ENCODE measurements at places on chromosomes 4 and X.

GRCh38 chrX:132986556-132986955 is 28.1 kb upstream of the HS6ST2 start:
- no peak for DNase-seq

GRCh38 chrX:101729986-101730385 is 70.3 kb upstream of the ARMCX2 start:
- no peak for DNase-seq

DNA sequence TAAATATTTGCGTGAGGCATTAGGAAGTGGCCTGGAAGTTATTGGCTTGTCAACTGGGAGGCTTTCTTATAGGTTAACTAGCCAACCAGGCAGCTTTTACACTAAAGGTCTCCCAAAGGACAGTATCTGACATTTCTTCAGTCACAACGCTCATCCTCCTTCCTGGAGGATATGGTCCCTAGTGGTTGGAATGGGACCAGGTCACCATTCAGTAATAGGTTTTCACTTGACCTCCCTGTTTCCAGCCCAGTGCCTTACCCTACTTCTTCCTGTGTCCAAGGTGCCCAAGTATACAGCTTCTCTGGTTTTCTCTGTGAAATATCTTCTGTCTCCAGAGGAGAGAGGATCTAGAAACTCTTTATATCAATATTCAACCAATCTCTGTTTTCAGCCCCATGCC is 38.5 kb downstream of the RPS6KA3 start:
- no peak for DNase-seq

GRCh38 chrX:153967536-153968224 is 3.9 kb downstream of the HCFC1 start:
- DNase-seq, result no peak

- DNase-seq, result no peak
These were observed 217.6 kb downstream of the SNCA start for GRCh38 chr4:89619206-89619962.

- no peak for DNase-seq
These were observed 48.8 kb downstream of the EDA start for GRCh38 chrX:69664693-69665092.

GRCh38 chrX:152070144-152070543 is 68.2 kb downstream of the MAGEA10 start:
- DNase-seq, result no peak

- DNase-seq, result no peak
These were observed 60.3 kb downstream of the MTHFD2L start for GRCh38 chr4:74218201-74218600.

- DNase-seq, result no peak
These were observed 220.0 kb downstream of the PCDH18 start for GRCh38 chr4:137312257-137312656.

DNA sequence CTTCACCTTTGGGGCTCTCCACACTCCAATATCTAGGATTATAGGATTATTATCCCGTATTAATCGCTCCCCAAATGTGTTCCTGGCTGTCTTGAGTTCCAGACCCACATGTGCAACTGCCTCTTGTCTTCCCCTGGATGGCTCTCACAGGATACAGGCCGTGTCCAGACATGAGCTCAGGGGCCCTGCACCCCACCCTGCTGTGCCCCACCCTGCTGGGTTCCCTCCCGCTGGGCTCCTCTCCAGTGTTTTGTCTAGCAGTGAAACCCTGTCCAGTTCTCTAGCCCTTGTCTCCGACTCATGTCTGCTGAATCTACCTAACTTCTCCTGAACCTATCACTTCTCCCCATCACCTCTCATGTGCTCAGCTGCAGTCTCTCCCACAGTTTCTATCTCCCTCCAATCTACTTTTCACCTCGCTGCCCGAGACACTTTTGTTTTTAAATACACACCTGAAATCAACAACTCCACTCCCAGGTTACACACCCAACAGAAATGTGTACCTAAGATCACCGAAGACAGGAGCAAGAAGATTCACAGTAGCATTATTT is 2.0 kb downstream of the RNF212 start:
- no peak for DNase-seq

DNA sequence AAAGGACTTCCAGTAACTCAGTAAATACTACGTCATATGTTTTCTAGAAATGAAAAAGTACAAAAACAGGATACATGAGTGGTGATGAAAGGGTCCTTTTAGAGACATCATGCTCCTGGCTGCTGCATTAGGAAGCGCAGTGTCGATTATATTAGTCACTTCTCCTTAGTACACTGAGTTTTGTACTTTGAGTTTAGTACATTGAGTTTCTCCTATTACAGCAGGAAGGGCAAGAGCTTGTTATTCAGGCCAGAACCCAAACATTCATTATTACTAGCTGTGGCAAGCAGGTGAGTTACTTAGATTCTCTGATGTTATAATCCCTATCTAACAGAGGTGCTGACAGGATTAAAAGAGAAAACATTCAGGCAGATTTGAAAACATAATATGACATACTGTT is 21.3 kb downstream of the RPGR start:
- DNase-seq, result no peak

- DNase-seq, result no peak
These were observed 694.1 kb upstream of the ADGRL3 start for GRCh38 chr4:60506061-60506460.

DNA sequence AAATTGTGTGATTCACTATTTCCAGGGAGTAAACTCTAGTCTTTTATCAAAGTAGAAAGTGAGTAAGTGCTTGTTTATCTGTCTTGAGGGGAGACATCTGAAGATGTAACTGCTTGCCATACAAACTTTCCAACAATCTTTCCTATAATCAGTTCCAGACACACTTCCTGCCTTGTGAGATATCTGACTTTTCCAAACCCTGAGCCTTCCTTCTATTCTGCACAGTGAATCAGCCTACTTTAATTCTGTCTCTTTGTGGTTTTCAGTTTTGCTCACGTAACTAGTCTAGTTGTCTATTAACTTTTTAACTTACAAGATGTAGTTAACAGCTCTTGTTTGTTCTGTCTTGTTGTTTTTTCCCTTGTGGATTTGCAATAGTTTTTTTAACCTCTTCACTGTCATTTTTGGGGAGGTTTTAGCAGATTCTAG is 947.8 kb downstream of the C4orf33 start:
- DNase-seq, result no peak

- DNase-seq, result no peak
These were observed 115.1 kb upstream of the PNPLA4 start for GRCh38 chrX:8042304-8042703.

DNA sequence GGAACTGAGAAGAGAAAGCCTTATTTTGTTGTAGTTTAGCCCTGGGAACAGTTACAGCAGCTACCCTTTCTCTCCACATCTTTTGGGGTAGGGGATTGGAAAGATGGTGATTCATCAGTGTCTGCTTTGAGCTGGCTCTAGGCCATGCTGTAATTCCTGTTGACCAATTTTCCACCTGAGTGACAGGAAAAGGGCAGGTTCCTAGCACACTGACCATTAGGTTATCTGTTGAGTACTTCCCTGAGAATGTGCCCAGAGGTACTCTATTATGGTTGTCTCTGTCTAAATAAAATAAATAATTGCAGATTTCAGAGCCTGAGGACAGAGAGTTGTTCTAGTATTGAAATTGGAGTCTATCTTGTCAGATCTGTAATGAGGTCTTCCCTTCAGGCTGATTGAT is 109.0 kb downstream of the ENOX2 start:
- DNase-seq, result no peak

DNA sequence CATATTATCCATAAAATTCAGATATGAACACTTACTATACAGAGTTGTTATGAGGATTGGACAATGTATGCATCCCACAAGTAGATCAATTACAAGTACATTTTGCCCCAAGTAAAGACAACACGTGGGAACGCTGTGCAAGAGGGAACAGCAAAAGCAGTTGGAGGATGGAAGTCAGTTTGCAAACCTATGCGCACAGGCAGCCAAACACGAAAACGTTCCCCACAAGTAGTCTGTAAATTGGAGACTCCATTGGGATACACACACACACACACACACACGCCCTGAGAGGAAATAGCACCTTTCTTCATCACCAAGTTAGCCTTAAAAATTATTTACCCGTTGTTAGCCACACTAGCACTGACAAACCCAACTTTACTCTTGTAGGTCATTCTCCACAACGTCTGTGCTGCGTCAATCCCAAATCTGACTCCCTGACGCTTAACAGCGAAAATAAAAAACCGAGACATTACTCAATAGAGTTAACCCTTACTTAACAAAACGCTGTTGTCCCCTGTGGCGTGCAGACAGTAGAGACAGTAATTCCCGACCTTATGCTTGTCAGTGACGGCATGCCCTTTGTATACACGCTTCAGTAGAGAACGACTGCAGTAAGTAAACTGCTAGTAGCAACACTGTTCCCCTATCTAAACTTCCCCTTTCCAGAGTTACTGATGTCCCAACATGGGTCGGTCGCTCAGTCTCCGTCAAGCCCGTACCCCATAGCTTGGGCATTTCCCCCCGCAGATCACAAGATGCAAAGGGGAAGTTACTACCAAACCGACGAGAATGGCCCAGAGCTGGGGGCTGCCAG is 730 bp downstream of the MANBA start:
- DNase-seq, result no peak

- DNase-seq, result no peak
These were observed 16.2 kb upstream of the S100G start for GRCh38 chrX:16633754-16634153.

GRCh38 chrX:131746491-131746968 is 202.7 kb downstream of the OR13H1 start:
- peak; percentile 71 for DNase-seq

DNA sequence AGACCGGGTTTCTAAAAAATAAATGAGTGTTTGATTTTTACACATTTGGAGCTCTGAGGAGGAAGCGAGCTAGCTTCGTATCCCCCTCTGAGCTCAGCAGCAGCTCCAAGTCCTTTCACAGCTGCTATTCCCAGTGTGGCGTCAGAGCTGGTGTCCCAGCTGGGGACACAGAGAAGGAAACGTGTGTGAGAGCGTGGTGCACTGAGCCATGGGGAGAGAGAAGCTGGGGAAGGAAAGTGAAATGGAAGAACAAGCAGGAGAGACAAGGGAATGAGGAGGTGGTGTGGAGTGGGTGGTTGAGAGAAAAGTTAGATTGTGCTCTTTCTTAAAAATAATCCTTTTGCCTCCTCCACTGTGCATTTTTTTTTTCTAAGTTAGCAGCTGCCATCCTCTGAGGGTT is 79.5 kb upstream of the SLC4A4 start:
- no peak for DNase-seq

DNA sequence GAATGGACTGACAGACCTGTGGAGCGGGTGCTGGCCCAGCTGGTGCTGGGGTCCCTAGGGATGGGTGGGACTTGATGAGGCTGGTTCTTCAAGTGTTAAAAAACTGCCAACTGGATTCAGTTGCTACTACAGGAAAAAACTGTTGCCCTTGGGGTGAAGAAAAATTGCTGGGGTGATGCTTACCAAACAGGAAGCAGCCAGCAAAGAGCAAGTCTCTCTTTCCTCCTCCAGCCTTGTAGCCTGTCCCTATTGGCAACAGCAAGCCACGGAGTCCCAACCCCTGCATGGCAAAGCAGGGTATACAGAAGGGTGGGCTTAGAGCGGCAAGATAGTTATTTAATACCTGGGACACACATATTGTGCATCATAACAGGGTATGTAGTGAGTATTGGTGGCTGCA is 60.1 kb upstream of the ATP8A1 start:
- DNase-seq, result no peak

GRCh38 chrX:427812-428725 is 41.4 kb upstream of the PPP2R3B start:
- no peak for DNase-seq

DNA sequence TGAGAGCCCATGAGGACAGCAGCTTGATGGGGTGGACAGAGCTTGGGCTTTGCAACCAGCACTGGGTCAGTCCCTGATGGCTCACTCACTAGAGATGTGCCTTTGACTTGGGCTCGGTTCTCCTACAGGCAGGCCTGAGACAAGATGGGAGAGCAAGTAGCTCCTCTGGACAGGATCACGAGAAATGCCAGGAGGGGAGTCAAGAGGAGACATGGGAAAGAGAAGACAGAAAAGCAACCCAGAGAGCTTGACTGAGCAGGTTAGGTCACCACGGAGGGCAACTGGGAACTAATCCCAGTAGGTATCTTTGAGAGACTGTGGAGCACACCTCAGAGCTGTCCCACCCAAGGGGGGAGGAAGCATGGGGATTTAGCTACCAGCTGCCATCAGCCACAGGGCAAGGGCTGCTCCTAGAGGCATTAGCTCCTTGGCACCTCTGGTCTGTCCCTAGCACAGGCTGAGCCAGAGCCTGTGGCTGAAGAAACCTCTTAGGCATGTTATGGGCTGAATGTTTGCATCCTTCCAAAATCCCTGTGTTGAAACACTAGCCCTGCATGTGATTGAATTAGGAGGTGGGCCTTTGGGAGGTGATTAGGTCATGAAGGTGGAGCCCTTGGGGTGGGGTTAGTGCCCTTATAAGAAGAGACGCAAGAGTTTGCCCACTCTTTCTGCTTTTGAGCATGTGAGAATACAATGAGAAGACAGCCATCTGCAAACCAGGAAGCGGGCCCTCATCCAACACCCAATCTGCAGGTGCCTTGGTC is 145.6 kb downstream of the SMIM20 start:
- DNase-seq, result no peak

DNA sequence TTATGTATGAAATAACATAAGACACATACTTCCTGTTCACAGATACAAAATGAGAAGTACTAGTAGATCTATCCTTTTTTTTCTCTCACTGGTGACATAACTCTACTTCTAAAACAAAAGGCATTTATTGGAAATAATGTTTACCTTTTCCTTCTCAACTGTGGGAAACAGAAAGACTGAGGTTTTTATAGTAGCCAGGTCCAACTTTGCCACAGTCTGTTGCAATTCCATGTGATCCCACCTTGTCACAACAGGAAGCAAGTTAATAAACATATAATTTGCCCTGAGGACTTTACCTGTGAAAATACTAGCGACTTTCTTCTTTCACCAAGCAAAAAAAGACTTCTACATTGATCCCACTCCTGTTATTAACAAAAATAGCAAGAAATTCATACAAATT is 475.8 kb downstream of the PDGFC start:
- DNase-seq, result no peak

GRCh38 chrX:65196758-65197360 is 220.6 kb upstream of the ZC4H2 start:
- DNase-seq, result no peak

GRCh38 chrX:116873671-116874070 is 410.9 kb upstream of the CT83 start:
- DNase-seq, result no peak

DNA sequence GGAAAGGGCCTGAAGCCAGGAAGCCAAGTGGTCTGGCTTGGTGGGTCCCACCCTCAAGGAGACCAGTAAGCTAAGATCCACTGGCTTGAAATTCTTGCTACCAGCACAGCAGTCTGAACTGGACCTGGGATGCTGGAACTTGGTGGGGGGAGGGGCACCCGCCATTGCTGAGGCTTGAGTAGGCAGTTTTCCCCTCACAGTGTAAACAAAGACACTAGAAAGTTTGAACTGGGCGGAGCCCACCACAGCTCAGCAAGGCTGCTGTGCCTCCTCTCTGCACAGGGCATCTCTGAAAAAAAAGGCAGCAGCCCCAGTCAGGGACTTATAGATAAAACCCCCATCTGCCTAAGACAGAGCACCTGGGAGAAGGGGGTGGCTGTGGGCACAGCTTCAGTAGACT is 63.1 kb downstream of the AFM start:
- DNase-seq, result no peak

- no peak for DNase-seq
These were observed 111.2 kb downstream of the TBL1X start for GRCh38 chrX:9576059-9576458.

- no peak for DNase-seq
These were observed 65.4 kb downstream of the NKX6-1 start for GRCh38 chr4:84433633-84434222.

GRCh38 chr4:102642631-102643298 is 118.0 kb downstream of the MANBA start:
- DNase-seq, result no peak

GRCh38 chr4:79676705-79677104 is 268.7 kb upstream of the GK2 start:
- no peak for DNase-seq
